ENCODE measurements at places on chromosomes 13 and 19. TPM values are rescaled to one million over a fixed set of nuclear protein-coding genes. Genes with fewer than 3 reads are reported as not detected.

ZNF229 gene
- 2.4 TPM for polyA plus RNA-seq

ZNF865 gene
- polyA plus RNA-seq: 10.4 TPM

DNA sequence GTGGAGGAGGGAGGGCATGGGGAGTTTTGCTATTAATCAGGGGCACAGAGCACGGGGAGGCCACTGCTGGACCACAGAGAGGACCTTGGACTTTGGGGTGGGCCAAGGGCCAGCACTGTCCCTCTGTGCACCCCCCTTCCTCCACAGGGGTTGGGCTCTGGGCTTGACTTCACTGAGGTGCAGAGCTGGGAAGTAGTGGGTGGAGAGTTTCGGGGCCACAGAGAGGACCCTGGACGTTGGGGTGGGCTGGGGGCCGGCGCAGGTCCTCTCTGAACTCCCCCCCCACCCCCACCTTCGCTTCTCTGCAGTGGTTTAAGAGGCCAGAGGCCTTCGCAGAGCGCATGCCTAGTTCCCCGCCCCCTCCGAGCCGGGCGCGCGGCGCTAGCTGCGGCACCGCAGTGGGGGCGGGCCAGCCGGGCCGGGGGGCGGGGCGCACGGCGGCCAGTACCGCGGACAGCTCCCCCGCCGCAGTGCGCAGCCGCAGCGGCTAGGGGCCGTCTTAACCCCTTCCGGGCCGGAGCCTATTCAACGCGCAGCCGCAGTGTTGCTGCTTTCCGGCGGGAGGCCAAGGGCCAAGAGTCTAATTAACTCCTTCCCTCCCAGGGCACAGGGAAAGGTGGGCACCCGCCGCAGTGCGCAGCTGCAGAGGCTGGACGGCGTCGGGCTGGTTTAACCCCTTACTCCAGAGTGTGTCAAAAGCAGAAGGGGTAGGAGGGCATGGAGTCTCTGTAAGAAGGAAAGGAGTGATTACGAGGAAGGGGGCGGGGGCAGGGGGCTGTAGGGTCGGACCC lies 3.7 kb downstream of the KCNC3 start:
- DNase-seq: peak; percentile 96

DNA sequence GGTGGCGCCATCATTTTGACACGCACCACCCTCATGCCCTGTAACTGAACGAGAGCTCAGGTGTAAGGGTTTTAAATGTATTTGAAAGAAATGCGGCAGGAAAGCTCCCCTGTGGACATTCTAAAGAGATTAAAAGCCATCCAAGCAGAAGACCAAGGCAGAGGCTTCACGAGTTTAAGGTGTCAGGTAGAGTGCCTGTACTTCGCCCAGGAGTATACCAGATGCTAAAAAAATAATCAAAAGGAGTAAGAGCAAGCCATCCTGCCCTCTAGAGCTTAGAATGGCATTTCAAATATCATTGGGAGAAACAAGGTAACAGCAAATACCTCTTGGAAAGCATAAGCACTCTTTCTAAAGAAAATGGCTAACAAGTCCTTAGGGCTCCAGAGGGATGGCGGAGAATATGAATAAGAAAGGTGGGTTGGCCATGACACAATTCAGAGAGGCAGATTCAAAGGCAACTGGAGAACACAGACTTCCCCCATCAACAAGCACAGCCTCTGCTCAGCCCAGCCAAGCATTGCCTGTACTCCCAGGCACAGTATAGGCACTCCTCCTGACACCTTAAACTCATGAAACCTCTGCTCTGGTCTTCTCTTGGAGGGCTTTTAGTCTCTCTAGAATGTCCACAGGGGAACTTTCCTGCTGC lies 447.6 kb downstream of the SUCLA2 start:
- DNase-seq: no peak

TMEM255B gene
- polyA plus RNA-seq: 20.0 TPM

OR7G1 gene
- polyA plus RNA-seq: not detected

- no peak for DNase-seq
Observed at GRCh38 chr13:65936249-65936648, 1293.9 kb downstream of the PCDH9 start.

DNA sequence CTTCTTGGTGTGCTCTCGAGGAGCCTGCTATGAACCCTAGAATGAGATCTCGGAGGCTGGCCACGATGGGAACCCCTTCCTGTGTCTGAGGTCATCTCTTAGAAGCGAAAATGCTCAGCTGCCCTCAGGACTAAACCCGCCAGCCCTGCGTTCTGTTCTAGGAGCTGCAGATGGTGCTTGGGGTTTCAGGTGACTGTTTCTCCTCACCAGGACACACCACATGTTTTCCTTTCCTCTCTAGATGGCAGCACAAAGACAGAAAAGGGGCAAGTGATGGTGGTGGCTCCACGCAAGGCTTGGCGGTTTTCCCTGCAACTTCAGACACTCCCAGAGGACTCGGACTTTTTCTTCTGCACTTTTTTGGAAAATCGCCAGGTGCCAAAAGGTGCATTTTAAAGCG lies 60.1 kb downstream of the RNASEH2B start:
- DNase-seq: peak; percentile 42

DNA sequence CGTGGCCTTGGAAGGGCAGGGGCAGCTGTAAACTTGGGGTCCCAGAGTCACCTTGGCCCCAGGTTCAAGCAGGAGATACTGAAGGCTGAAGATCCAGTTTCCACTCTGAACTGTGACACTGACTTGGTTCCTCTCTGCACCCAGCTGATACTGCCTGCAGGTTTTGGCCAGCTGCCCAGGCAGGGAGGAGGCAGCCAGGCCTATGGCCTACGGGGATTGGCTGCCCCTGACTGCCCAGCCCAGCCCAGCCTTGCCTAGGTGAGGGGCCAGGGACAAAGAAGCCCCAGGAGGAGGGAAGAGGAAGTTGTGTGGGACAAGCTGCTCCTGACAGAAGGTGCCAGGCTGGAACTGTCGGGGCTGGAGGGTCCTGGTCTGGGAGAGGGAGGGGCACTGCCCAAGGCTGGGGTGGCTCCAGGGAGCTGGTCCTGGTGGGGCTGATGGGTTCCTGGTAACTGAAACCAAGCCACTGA lies 51.7 kb upstream of the CYP4F8 start:
- DNase-seq: peak; percentile 1

POU2F2 gene
- 6.9 TPM for polyA plus RNA-seq

DNA sequence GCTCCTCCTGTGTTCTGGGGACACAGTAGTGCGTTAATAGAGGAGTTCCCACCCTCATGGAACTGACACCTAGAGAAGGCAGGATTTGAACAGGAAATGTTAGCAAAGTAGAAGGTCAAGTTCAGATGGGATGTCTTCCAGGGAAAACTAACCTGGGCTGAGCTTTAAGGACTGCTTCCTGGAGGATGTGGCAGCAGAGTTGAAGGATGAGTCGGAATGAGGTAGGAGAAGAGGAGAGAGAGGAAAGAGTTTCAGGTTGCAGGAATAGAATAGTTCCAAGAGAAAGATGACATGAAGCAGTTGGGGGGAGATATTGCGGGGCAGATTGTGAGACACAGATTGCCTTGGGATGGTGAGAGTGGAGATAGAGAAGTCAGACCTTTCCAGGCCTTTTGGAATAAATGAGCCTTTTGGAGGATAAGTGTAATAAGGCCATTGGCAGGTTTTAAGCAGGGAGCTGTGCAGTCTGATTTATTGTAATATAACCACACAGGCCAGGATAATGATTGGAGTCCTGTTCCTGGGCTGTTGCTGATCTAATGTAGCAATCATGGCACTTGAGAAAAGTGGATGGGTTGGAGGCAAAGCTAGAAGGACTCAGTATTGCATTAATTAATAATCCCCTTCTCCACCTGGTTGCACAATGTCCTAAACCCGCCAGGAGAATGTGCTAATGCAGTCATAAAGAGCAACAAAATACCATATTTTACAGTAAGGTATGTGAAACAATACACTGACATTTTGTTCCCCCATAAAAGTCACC lies 205.4 kb downstream of the SHISA2 start:
- DNase-seq: no peak

Data from brain (organoid and tissue), 16 donors.